ENCODE measurements at places on chromosomes 2 and 18. TPM values are rescaled to one million over a fixed set of nuclear protein-coding genes. Genes with fewer than 3 reads are reported as not detected.

DNA sequence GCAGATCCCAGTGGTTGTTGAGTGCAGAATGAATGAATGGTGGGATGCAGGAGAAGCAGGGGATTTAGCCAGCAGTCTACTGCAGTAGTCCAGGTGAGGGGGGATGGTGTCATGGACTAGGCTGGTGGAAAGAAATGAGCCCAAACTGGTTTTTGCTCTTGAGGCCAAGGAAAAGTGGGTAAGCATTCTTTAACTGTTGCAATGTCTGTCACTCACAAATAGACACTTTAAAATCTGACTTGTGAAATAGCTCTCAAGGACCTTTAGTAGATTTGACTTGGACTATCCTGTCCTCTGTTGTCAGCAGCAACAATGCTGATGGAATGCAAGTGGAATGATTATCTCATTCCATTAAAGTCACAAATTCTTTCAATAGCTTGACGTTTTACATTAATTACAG, 37.5 kb upstream of the STK17B start:
- DNase-seq, result no peak

GRCh38 chr2:99216096-99216495, 35.1 kb downstream of the MRPL30 start:
- DNase-seq, result no peak

GRCh38 chr2:68807821-68808266, 63.4 kb downstream of the BMP10 start:
- DNase-seq, result peak; percentile 33

DNA sequence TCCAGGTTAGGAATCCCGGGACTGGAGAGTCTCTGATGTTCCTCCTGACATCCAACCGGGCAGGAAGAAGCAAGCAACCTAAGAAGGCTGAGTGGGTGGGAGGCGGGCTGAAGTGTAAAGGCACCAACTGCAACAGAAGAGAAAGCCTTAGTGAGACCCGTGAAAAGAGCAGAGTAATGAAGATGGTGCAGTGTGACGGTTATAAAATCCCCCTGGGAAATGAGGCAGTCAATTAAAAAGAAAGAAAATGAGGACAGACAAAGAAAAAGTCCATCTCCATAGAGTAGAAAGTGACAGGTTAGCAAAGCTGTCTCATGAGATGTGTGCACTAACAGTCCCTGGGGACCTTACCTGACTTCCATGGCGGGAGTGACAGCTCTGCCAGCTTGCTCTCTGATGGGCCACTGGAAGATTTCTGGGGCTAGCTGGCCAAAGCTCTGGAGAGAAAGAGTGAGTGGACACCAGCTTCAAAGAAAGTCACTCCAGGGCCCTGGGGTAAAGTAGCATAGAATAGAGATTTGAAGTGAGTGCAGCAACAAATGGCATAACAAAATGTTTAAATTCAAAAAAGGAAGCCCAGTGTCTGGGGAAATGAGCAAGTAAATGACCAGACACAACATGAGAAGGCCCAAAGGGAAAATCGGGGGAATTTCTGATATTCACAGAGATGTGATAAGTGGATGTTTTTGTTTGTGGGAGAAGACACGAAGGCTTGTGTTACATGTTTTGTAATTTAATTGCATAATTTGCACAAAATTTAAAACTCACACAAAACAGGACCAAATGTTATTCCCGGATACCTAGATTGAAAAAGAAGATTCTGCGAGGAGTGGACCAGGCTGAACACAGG, 44.1 kb upstream of the IGFBP2 start:
- no peak for DNase-seq

The SUMO1 gene
- total RNA-seq, result 46.9 TPM

- no peak for DNase-seq
Observed at GRCh38 chr2:138503087-138503442, 1.5 kb downstream of the SPOPL start.

The MREG gene
- total RNA-seq, result 5.0 TPM

DNA sequence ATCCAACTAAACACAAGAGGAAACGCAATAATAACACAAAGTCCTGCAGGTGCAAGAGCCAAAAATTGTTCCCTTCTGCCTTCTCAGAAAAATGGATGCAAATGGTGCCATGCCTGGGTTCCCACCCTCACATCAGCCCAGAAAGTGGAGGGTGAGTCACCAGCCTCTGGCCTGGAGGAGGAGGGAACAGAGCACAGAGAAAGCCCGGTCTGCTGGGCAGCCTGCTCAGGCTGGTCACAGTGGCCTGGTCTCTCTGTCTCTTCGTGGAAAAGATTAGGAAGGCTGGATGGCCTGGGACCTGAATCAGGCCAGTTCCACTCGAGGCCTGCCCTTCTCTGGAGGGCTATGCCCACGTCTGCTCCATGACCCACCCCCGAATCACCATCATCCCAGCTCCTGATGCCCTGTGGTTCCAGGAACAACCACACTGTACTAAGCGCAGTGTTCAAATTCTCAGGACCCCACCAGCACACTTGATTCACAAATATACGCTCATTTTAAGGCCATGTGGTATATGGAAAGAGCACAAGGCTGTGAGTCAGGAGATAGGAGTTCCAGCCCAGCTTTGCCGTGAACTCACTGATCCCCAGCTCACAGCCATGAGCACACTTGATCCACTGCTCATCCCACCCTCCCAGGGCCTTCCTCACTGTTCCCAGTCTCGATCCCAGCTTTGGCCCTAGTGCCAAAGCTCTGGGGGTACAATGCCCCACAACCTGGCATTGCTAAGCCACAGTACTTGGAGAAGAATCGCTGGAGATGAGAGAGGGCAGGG, 82.1 kb downstream of the ZBTB7C start:
- no peak for DNase-seq

DNA sequence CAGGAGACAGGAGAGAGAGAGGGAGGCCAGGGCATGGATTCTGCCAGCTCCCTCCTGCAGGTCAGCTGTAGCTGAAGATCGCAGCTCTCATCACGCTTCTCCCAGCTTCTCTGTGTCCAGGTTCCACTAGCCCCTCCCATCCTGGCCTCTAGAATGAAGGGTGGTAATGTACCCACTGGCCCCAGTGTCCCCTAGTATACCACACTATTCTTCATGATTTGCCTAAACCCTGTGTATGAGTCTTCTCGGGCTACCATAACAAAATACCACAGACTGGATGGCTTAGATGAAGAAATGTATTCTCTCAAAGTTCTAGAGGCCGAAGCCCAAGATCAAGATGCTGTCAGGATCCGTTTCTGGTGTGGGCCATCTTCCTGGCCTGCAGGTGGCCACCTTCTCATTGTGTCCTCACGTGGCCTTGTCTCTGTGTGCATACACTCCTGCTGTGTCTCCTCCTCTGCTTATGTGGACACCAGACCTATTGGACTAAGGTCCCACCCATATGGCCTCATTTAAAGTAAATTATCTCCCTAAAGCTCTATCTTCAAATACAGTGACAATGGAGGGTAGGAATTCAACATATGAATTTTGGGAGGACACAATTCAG, 77.3 kb downstream of the TNFRSF11A start:
- DNase-seq, result no peak

GRCh38 chr2:153864022-153864421, 7.7 kb upstream of the GALNT13 start:
- no peak for DNase-seq

The STON1 gene
- total RNA-seq, result 75.3 TPM

DNA sequence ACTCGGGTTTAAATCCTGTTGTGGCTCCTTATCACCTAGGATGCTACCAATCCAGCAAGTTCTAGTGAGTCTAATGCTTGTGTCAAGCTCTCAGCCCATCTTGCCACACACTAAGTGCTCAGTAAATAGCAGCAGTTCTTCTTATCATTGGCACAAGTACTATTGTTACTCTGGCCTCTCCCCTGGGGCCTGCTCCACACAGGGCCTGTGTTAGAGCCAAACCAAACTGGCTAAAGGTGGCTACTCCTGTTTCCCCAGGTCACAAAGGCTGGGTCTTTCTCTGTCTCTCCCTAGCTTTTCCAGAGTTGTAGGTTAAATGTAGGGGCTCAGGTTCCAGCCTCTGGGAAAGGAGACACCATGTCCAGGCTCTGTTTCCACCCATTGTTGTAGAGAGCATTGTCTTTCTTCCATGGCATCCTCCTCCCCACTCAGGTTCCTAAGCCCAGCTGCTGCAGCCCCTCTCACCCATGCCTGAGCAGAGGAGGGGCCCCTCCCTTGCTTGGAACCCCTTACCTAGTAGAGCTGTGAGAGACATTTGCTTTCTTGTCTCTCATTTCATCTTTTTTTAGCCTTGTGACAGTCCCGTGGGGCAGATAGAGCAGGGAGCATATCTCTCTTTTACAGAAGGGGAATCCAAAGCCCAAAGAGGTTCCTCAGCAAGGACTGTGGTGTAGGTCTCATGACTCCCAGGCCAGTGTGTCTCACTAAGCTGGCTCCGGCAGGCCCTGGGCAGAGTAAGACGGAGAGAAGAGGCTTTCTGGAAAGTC, 56.4 kb upstream of the OTOF start:
- DNase-seq, result no peak

- DNase-seq, result no peak
Observed at GRCh38 chr2:179768765-179769164, 92.6 kb downstream of the ZNF385B start.

The STK11IP gene
- total RNA-seq, result 16.2 TPM

- no peak for DNase-seq
Observed at GRCh38 chr18:61883547-61883946, 9.3 kb downstream of the RNF152 start.

The ARHGEF33 gene
- total RNA-seq, result 2.1 TPM

GRCh38 chr2:119730671-119731177, 29.0 kb upstream of the PTPN4 start:
- DNase-seq, result no peak

The TLX2 gene
- not detected for total RNA-seq

The ITGAV gene
- total RNA-seq, result 110 TPM

DNA sequence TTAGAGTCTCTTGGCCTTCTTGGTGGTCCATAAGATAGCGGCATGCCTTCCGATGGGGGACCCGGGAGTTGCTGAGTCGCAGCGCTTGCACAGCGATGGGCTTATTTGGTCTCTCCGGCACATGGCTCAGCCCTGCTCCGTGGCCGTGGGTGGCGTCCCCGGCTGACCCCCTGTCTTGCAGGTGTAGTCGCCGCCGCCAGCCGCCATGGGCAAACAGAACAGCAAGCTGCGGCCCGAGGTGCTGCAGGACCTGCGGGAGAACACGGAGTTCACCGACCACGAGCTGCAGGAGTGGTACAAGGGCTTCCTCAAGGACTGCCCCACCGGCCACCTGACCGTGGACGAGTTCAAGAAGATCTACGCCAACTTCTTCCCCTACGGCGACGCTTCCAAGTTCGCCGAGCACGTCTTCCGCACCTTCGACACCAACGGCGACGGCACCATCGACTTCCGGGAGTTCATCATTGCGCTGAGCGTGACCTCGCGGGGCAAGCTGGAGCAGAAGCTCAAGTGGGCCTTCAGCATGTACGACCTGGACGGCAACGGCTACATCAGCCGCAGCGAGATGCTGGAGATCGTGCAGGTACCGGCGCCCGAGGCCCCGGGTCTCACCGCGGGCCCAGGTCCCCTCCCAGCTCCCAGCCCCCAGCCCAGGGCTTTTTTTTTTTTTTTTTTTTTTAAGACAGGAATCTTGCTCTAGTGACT, 28.4 kb downstream of the ODC1 start:
- no peak for DNase-seq

- DNase-seq, result no peak
Observed at GRCh38 chr2:200613692-200614091, 27.9 kb downstream of the AOX1 start.

GRCh38 chr2:24620936-24621335, 129.9 kb downstream of the NCOA1 start:
- no peak for DNase-seq

DNA sequence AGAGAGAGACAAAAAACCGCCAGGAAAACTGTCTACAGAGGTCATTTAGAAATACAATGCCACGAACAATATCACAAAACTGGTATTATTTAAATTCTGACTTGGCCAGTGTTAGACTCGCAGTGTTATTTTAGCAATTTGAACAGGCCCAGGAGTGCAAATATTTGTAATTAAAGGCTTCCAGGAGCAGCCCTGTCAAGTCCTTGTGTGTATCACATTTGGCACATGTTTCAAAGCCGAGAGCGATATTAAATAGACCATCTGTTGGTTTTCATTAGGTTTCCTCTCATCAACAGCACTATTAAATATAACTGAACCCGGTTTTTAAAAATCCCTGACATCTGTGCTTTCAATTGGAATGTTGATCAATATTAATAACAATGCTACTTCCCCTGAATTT, 656.9 kb downstream of the TSN start:
- DNase-seq, result no peak

GRCh38 chr18:13320096-13320495, 101.5 kb downstream of the LDLRAD4 start:
- DNase-seq, result no peak

- peak; percentile 73 for DNase-seq
Observed at GRCh38 chr2:113240150-113240914, 38.4 kb downstream of the PAX8 start.

The VAMP5 gene
- total RNA-seq, result 85.4 TPM

The ANKRD29 gene
- total RNA-seq, result 33.4 TPM

The KRTCAP3 gene
- total RNA-seq, result not detected

DNA sequence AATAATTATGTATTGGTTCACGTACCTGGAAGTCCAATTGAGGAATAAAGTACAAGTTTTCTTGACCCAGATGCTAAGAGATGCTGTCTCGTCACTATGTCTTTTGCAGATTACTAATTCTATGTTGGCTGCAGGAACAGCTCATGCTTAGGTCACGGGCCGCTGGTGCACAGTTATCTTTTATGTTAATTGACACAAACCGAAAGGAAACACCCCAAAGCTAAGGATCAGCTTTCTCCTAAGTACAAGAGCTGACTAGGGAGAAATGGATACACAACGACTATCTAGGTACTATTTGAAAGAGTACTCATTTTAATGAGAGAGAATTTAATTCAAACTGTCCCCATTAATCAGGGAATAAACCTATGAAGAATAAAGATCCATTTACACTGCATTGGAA, 217.7 kb upstream of the SLC35G4 start:
- DNase-seq, result no peak

DNA sequence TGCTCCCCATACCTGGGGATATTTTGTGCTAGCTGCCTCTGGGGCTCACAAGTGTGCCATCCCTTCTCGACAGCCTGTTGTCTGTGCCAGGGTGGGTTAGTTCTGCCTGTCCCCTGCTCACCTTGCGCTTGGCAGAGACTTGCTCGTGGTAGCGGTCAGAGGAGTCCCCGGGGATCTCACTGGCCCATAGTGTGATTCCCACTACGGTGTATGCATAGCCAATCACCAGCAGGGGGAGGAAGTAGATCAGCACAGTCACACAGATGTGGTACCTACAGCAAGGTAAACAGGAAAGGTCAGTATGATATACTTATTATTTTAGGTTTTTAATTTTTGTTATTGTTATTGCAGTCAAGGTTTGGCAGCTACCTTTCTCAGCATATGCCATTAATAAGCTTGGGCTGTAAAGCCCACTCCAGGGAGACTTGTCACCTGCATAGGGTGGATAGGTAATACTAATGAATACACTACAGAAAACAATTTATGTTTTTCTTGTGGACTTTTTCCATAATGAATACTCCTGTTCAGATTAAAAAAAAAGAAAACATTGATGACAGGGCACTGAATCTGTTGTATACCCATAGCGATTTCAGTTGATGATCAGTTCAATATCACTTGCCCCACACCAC, 95.2 kb downstream of the POLE4 start:
- DNase-seq, result no peak

The CNGA3 gene
- not detected for total RNA-seq

The DOK1 gene
- 13.1 TPM for total RNA-seq

The POTEC gene
- total RNA-seq, result not detected

GRCh38 chr2:190950566-190950991, 63.4 kb downstream of the STAT1 start:
- DNase-seq, result no peak

Measured in uterus (tissue), 4 donors.